ENCODE measurements at places on chromosomes 16 and 17.

DNA sequence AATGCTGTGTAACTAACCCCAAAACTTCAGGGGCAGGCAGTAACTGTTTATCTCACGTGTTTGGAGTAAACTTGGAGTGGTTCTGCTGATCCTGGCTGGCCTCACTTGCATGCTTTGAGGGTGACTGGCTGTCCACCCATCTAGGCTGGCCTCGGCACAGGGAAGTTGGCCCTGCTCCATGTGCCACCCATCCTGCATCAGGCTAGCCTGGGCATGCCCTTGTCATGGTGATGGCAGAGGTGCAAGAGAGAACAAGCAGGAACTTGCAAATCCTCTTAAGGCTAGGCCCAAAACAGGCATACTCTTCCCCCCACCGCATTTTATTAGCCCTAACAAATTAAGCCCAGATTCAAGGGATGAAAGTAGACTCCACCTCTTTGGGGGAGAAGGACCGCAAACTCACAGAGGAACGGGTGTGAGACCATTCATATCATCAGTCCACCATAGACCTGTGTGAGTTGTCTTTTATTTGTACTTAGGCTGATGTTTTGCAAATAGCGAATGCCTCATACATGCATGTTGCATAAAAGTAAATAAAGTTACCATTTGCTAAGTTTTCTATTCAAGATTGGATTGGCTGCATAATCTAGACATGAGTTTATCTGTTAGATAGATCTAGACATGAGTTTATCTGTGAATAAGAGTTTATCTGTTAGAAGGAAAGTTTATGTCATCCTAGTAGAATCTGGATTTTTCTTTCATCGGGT lies 221.0 kb downstream of the CCDC182 start:
- no peak for DNase-seq

DNA sequence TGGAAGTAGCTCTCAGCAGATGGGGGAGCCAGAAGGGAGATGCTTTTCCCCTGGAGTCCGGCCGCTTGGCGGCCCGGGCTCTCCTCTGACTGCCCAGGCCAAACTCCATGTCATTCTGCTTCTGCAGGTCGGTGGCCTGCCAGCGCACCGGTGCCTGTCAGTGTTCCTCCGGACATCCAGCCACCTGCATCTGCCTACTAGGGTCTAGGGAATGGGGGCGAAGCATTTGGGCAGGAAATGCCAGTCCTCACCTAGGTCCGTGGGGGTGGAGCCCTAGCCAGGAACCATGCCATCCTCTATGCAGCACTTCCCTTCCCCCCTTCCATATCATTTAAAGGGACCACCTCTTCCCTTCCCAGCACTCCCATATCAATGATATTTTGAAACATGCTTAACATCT lies 34.2 kb downstream of the GJC1 start:
- DNase-seq = no peak

GRCh38 chr17:38538906-38539305 lies 66.8 kb downstream of the SRCIN1 start:
- DNase-seq = no peak

GRCh38 chr17:76275382-76276068 lies 10.4 kb downstream of the UBALD2 start:
- DNase-seq = no peak

- no peak for DNase-seq
Observed at GRCh38 chr17:4476511-4477070, 22.1 kb upstream of the SPNS2 start.

- DNase-seq = no peak
Observed at GRCh38 chr17:63191610-63192009, 225.6 kb downstream of the TANC2 start.

GRCh38 chr16:19245326-19245925 lies 40.1 kb upstream of the CLEC19A start:
- no peak for DNase-seq

DNA sequence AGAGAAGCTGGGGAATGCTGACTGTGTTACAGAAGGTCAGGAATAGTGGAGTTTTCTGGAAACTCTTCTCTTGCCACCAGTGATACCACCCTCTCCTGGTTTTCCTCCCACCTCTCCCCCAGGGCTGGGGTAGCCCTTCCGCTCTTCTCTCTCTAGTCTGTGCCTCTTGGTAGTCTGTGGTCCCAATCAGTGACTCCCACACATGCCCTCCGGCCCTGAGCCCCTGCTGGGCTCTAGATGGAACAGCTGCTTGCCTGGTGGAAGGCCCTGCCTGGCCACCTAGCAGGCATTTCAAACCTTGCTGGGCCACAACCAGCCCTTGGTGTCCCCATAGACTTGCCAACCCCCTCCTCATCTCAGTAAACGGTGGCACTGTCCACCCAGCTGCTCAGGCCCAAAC lies 15.2 kb upstream of the MTSS2 start:
- DNase-seq = no peak

GRCh38 chr16:66451548-66451947 lies 24.5 kb downstream of the BEAN1 start:
- DNase-seq = no peak

DNA sequence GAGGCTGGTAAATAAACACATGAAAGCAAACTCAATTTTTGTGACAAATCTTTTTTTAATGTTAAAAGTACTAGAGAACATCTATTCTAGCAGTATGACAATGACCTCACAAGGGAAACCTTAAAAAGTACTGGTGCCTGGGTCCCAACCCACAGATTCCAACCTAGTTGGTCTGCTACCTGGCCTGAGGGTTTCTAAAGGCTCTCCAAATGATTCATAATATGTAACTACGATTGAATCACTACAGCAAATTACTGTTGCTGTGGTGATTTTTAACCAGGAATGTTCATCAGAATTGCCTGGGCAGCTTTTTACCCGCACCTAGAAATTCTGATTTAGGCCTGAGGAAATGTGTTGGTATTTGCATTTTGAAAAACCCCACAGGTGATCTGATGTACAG lies 26.1 kb downstream of the CDR2 start:
- no peak for DNase-seq

- no peak for DNase-seq
Observed at GRCh38 chr17:77288115-77288619, 147.4 kb downstream of the SEC14L1 start.

DNA sequence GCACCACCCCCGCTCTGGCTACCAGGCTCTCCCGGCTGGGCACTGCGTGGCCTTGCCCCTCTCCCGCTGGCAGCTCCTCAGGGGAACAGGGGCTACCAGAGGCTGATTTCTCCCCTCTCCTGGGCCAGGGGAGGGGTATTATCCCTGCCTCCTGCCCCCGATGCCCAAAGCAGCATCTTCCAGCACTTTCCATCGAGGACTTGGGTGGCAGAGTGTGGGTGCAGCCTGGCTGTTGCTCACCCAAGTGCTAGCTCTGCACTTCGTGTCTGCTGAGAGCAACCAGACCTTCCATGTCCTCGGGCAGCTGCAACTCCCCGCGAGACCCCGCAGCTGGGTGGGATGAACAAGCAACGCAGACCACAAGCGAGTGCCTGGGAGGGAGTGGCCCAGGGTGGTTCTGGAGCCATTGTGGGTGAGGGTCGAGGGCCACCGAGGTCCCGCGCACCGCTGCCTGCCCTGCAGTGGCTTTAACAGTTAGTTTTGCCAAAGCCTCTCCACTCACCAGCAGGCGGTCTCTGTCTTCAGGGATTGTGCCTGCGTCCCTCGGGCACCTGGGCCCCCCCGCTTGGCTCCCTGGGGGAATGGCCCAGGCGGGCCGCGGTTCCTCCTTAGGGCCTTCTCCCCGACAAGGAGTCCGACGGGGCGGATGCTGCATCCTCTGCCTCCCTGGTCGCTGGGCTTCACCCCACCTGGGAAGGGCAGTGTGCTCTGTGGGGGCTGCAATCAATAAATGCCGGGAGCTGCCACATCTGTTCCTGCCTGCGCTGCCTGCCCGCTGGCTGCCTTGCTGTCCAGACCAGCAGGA lies 8.4 kb downstream of the SLC25A10 start:
- DNase-seq = no peak

DNA sequence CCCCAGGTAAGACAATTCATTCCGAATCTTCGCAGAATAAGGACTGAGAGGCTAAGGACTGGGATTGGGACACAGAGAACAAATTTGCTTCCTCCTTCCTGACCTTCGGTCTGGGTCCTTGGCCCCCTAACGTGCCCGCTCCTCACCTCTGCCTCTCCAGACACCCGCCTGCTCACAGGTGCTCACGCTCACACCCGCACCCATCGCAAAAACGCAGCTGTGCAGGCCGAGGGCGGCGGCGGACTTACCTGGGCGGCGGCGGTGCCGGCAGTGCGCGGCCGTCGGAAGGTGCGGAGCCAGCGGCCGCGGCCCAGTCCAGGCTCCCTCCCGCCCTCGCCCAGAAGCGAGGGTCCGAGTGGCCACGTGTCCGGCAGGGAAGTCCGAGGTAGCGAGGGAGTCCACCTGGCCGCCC lies 7.1 kb upstream of the HOXB9 start:
- DNase-seq = no peak

DNA sequence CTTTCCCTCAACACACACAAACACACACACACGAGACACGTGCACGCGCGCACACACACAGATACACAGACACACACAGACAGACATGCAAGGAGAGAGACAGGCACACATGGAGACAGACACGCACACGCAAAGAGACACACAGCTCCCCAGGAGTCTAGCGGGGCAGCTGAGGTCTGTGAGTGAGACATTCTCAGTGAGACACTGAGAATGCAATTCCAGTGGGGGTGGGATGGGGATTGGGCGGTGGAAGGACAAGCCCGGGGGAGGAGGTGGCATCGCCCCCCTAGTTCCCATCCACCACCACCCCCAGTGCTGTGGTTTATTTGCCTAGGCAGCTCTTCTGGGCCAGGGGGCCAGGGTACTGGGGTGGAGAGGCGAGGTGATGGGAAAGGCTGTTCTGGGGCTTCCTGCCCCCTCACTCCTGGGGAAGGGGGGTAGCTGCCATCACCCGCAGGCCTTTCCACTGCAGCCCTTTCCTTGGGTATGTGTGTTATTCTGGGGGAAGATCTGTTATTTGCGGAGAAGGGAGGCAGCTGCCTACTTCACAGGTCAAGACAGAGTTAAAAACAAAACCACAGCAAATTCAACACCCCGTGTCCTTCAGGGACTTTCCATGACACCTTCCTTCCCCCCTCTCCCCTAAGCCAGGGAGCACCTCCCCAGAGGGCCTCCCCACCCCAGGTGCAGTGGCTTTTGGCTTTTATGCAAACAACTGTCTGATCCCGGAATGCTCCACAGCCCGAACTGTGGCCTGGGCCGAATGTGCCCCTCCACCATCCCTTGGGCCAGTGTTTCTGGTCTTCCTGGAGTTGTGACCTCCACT lies 18.0 kb downstream of the GRB7 start:
- DNase-seq = no peak

GRCh38 chr17:14826358-14826757 lies 438.8 kb downstream of the PMP22 start:
- DNase-seq = no peak

DNA sequence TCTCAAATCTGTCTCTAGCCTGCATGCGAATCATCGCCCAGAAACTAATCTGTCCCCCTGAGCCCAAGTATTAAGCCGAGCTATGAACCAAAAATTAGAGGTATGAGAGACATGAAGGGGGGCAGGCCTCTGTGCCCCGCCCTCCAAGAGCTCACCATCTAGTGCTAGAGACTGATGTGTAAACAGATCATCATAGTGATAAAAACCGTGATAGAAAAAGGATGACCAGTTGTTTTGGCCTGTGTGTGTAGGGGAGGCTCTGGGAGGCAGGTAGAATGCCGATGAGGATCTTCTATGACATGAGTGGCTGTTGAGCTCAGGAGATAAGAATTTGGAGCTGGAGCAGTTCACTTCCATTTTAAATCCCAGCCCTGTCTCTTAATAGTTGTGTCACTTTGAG lies 89.1 kb upstream of the TBX2 start:
- no peak for DNase-seq

DNA sequence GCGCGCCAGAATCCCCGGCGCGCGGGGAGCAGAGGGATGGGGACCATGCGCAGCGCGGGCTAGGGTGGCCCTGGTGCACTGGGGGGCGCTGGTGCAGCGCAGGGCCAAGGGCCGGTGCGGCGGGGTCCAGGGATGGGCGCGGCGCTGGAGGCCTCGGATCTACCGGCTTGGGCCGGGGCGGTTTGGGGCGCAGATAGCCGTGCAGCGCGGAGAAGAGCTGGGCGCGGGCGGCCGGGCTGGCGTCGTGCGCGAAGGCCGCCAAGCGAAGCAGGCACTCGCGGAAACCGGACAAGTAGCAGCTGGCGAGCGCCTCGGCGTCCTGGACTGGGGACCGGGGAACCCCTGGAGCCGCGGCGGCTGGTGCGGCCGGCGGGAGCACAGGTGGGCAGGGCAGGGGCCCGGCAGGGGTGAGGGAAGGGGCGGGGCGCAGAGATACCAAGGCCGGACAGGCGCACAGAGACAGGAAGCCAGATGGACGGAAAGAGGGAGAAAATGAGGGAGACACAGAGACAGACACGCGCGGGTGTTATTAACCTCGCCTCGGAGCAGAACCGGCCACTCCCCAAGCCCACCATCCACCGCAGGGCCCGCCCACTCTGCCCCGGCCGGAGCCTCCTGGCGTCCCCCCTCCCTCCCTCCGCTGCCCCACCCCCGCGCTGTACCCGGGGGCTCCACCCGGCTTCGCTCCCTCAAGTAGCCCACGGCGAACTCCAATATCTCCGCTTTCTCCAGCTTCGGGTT lies 2.1 kb downstream of the HES7 start:
- DNase-seq = no peak

DNA sequence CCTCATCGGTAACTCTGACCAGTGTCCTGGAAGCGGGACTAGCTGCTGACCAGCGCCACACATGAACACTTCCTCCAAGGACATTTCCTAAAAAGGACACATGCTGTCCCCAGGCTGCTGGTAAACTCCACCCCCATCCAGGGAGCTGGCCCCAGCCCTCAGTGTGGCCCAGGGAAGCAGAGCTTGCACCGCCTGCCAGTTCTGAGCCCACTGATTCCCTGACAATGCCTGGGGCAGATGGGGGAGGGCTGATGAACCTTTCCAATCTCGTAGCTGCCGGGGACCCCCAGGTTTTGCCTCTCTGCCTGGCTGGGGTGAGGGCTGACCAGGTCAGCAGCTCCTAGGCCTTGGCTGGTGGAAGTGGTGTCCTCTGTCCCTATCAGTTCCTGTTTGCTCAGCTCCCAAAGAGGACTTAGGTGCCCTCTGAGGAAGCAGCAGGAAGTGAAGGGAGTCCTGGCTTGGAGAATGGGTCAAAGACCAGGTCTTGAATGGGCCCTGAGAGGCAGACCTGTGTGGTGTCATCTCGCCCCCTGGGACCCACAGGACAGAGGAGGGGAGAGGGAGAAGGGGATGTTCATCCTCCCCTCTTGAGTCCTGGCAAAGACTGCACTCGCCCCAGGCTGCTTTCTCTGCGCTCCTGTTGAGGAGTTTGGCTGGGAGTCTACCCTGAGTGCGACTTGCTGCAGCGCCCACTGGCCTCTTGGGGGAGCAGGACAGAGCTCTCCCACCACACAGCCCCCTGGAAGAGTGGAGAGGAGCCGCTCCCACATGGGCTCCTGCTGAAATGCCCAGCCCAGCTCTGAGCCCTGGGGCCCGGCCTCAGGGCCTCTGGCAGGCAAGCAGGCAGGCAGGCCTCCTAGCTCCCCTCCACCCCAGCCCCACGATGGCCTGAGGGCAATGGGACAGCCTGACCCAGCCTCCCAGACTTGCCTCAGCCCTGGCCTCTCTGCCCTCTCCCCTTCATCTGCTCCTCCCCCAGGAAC lies 16.8 kb downstream of the PDK2 start:
- DNase-seq = no peak

- DNase-seq = no peak
Observed at GRCh38 chr17:4658478-4659305, 17.2 kb upstream of the ALOX15 start.

GRCh38 chr16:89187770-89188392 lies 12.5 kb downstream of the SLC22A31 start:
- no peak for DNase-seq

- no peak for DNase-seq
Observed at GRCh38 chr17:2452216-2452750, 51.4 kb upstream of the MNT start.

GRCh38 chr17:29054835-29055234 lies 11.9 kb downstream of the PIPOX start:
- no peak for DNase-seq

Data from stimulated activated CD8-positive, alpha-beta memory T cell treated with anti-CD3 and anti-CD28 coated beads, Interleukin-4, amount 100 ng/mL, for 1 hour (primary cell).